Stimulated activated CD8-positive, alpha-beta memory T cell treated with anti-CD3 and anti-CD28 coated beads, Interleukin-2, amount 100 ng/mL, for 1 hour (primary cell): ENCODE measurements at places on chromosomes 16 and 17.
A peak's percentile ranks its signal among the peaks of the same experiment; 100 is the strongest.

- DNase-seq: no peak
These were observed 180.2 kb downstream of the CCT6B start for GRCh38 chr17:34781071-34781470.

DNA sequence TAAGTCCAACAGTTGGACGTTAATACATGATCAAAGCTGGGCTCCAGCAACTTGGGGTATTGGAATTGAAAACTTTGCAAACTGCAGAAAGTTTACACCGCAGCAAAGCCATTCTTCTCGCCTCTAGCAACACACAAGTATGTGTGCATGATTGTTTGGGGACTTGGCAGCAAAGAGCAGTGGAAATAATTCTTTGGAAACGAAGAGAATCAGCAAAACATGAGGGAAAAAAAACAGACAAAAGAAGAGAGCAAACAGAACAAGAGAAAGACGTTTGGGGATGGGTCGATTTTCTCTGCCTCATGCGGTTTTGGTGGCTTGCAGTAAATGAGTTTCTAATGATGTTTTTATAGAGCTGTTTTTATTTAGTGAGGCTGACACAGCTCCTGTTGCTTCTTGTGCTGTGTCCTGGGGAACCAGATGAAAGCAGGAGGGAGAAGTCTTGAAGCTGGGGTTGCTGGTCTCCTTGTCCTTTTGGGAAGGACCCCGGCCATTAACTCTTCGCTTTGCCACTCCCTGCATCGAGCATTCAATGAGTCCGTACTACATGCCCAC, 502.9 kb downstream of the GRIN2A start:
- DNase-seq: no peak

DNA sequence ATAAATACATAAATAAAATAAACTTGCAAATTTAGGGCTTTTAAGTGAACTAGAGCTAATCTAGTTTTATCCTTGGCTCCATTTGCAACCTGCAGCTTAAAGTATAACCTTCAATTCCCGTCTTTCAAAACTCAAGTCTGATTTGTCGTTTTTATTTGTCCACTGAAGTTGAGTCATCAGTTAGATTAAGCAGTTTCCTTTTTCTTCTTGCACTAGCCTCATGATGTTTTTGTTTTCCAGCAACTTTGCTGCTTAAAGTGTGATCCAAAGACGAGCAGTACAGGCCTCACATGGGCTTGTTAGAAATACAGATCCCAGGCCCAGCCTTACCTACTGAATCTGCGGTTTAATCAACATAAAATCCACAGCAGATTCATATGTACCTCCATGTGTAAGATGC, 13.8 kb downstream of the ARSG start:
- no peak for DNase-seq

DNA sequence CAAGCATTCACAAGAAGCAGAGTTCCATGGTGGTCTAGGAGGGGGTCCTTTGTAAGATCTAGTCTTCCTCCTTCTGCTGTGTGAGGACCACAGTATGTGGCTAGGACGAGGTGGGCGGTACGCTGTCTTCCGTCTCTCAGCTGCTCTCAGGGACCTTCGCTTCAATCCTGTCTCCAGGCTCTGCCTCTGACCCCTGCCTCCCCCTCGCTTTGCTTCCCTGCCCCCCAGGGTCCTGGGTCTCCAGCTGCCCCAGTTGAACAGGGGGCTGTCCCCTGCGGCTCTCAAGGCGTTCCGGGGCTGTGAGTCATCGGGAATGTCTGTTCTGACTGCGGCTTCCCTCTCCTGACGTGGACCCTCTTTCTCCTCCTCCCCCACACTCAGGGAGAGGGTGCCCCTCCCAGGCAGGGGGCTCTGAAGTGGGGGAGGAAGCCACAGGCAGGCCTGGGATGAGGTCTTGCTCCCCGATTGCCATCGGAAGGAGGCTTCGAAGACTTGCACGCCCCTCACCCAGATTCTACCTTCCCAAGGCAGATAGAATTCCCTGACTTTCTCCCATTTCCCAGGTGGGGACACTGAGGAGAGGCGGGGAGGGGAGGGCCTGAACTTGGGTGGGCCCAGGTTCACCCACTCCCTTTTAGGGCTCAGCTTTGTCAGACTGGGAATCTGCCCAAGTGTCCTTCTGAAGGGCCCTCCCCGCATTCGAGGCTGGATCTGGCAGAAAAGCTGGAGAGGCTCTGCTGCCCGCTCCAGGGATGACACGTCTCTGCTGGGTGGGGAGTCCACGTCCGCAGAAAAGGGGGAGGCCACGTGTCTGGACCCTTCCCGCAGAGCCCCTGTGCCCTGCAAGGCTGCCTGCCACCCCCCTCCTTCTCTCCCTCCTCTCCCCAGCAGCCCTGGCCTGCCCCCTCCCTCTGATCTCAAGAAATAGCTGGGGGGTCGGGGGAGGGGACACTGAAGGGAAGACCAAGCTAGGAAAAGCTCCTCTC, 9.1 kb upstream of the COL1A1 start:
- no peak for DNase-seq

DNA sequence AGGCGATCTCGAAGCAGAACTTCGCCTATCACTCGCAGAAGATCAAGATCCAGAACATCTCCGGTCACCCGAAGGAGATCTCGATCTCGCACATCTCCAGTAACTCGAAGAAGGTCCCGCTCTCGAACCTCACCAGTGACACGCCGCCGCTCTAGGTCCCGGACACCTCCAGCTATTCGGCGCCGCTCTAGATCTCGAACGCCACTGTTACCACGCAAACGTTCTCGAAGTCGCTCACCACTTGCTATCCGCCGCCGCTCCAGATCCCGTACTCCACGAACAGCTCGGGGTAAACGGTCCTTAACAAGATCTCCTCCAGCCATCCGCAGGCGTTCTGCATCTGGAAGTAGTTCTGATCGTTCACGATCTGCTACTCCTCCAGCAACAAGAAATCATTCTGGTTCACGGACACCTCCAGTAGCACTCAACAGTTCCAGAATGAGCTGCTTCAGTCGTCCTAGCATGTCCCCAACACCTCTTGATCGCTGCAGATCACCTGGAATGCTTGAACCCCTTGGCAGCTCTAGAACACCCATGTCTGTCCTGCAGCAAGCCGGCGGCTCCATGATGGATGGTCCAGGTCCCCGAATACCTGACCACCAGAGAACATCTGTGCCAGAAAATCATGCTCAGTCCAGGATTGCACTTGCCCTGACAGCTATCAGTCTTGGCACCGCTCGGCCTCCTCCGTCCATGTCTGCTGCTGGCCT, 10.5 kb downstream of the ELOB start:
- no peak for DNase-seq

GRCh38 chr17:68277807-68278206, 13.1 kb downstream of the SLC16A6 start:
- no peak for DNase-seq

GRCh38 chr17:32311028-32311536, 30.9 kb downstream of the C17orf75 start:
- DNase-seq: no peak

DNA sequence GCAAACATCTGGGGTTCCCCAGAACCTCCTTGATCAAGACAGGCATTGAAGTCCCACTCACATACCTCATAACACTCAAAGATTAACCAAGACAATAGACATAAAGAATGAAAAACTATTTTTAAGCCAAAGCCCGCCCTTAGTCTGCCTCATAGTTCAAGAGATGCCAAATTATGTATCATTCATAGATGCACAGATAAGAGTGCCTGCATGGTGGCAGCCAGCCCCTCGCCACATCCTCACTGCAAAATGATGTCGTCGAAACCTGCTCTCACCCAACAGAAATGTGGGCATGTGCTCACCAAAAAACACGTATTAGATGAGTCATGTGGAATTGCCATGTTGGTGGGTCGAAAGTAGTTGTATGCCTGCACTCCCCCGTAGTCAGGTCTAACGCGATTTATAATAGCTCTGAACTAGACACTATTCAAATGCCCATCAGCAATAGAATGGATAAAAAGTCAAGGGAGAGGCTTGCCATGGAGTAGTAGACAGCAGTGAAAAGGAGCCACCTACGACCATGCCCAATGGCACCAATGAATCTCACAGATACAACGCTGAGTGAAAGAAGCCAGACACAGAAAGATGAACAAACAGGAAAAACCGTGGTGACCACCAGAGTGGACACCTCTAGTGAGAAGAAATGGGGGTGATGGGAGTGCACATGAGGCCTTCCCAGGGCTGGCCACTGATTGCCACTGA, 64.8 kb downstream of the C16orf95 start:
- DNase-seq: no peak

GRCh38 chr17:2188971-2189630, 114.5 kb downstream of the SMG6 start:
- DNase-seq: no peak

- DNase-seq: no peak
These were observed 174.7 kb downstream of the KATNIP start for GRCh38 chr16:27724482-27725235.

- DNase-seq: no peak
These were observed 610.2 kb downstream of the TMEM114 start for GRCh38 chr16:7980133-7980483.

DNA sequence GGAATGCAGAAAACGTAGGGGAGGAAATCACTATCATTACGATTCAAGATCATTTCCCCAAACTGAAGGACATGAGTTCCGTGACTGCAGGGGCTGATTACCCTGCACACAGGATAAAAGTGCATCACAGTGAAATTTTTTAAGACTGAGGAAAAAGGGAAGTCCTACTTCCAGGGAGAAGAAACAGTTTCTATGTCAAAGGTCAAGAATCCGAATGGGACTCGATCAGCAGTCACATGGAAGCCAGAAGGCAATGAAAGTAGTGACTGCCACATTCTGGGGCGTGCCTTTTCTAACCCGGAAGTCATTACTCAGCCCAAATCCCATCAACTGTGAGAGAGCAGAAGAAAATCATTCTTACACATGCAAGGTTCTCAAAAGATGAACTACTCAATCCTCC, 12.1 kb downstream of the ZZEF1 start:
- DNase-seq: no peak

DNA sequence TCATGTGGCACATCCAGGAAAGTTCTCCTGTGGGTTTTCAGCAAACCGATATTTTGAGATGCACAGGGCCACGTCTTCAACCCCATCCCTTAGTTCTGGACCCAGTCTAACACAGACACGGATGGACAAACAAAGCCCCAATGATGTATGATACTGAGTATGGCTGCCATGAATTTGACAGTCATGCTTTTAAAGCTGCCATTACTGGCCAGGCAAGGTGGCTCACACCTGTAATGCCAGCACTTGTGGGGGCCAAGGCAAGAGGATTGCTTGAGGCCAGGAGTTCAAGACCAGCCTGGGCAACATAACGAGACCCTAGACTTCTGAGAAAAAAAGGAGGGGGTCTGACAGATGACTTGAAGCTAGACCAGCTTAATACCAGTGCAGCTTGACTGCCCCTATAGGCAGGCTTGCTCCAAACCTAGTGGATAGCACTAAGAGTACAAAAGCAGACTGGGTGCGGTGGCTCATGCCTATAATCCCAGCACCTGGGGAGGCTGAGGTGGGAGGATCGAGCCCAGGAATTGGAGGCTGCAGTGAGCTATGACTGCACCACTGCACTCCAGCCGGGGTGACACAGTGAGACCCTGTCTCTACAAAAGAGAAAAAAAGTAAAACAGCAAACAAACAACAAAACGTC, 10.8 kb upstream of the ZNF629 start:
- DNase-seq: no peak

- no peak for DNase-seq
These were observed 27.2 kb upstream of the VAT1L start for GRCh38 chr16:77761204-77761603.

- peak; percentile 6 for DNase-seq
These were observed 123.2 kb downstream of the CDRT15L2 start for GRCh38 chr17:20702692-20703091.

DNA sequence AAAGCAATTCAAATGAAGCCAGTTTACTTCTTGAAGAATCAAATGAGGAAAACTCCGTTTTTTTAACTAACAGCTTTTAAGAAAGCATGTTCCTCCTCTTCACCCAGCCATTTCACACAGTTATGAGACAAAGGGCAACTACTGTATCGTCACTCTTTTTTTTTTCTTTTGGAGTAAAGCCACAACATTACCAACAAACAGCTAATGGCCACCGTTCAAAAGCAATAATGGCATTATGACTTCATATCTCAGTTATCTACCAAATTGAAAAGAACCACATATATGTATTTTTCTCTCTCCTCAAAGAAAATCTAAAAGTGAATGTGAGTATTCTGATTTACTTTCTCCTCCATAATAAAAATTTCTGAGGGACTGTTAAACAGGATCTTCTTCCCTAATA, 14.5 kb downstream of the GRB2 start:
- DNase-seq: no peak

- no peak for DNase-seq
These were observed 4.6 kb downstream of the ANKRD11 start for GRCh38 chr16:89485701-89486246.

DNA sequence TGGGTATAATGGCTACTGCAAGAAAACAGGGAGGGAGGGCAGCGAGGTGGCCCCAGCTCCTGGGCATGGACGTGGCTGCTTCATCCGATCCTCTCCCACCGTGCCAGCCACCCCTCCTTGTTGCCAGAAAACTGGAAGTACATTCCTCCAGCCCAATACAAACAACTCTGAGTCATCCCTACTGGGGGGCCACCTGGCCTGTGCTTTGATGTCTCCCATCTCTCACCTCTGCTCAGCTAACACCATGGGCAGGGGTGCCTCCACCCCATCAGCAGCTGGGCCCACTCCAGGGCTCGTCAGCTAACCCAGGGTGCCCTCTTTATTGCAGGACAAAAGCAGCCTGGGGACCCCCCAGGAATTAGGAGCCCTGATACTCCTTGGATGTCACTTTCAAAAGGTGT, 2.0 kb downstream of the RHBDF2 start:
- DNase-seq: no peak

DNA sequence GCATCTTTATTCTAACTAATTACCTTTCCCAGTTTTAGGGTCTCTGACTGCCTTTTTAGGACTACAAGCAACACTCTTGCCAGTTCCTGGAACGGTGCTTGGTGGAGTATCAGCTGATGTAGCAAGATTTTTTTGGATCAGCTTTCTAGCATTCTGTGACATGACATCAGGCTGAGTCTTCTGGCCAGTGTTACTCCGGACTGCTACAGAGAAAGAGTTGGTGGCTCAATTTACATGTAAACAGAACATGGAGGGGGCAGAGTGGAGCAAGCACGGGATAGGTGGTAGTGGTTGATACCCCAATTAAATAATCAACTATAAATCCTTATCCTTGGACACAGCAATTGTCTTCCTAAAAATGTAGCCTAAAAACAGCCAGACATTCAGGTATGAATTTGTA, 10.6 kb upstream of the ARL6IP1 start:
- no peak for DNase-seq

DNA sequence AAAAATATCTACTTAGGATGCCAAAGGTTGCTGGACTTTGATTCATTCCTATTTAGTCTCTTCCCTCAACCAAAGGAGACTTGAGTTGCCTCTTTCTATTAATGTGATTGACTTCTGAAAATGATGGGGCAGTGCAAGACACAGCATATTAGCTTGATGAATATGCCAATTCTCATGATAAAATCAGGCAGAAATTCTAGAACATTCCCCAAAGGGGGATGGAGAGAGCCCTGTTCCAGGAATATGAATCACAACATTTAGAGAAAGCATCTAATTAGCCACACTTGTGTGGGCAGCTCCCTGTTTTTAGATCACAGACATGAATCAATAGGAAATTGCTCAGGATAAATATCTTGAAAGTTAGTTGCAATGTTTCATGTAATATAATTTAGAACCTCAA, 584.0 kb upstream of the CDH8 start:
- no peak for DNase-seq
